Cardiac ventricle fibroblast (primary cell): ENCODE measurements at places on chromosomes 5 and 9. TPM values are rescaled to one million over a fixed set of nuclear protein-coding genes. Genes with fewer than 3 reads are reported as not detected.

The ANKRD33B gene
- total RNA-seq, result 2.2 TPM in 2 replicates

The BRD3OS gene
- total RNA-seq, result 23.1 and 24.7 TPM in 2 replicates

The ZNF618 gene
- total RNA-seq, result 7.1 and 8.0 TPM in 2 replicates

The SNAPC4 gene
- total RNA-seq, result 7.1 and 9.1 TPM in 2 replicates

The FAM221B gene
- total RNA-seq, result not detected in 2 replicates

The PTTG1 gene
- 13.2 and 38.9 TPM in 2 replicates for total RNA-seq

The SEMA5A gene
- total RNA-seq, result 17.5 and 17.8 TPM in 2 replicates

The PCDH12 gene
- total RNA-seq, result 2.5 and 4.6 TPM in 2 replicates

The TNC gene
- total RNA-seq, result 1.2 and 1.4 TPM in 2 replicates
